Activated naive CD8-positive, alpha-beta T cell treated with anti-CD3 and anti-CD28 coated beads, Interleukin-2, amount 10 ng/mL, durations not matched to agents 7 days and 5 days (primary cell): ENCODE measurements at places on chromosomes 2 and 18.

GRCh38 chr2:196949116-196949515, 22.6 kb upstream of the PGAP1 start:
- peaks cover 6% of the 10 kb centered on the region for H3K36me3 ChIP-seq
- no peak overlapping the region for H3K4me3 ChIP-seq
- peaks cover 6% of the 10 kb centered on the region for H3K4me1 ChIP-seq

DNA sequence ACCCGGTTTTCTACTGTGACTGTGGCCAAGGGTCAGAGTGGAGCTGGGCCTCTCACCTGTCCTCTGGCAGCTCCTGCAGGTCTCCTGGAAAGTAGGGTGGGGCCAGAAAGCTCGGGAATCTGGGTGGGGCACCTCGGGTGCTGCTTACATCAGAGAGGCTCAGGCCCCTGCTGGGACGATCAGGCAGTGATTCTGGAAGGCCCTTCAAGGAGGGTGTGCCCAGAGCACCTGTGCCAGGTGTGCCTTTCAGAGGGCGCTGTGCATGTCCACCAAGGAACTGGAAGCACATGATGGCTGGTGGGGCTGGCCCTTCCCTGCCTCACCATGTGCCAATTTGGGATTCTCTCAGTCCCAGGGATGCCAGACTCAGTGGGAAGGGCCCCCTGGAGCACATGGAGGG, 44.0 kb downstream of the ATP6V1C2 start:
- H3K36me3 ChIP-seq: no peaks in the 10 kb centered on the region
- H3K27me3 ChIP-seq: no peaks in the 10 kb centered on the region
- H3K27ac ChIP-seq: no peak overlapping the region

DNA sequence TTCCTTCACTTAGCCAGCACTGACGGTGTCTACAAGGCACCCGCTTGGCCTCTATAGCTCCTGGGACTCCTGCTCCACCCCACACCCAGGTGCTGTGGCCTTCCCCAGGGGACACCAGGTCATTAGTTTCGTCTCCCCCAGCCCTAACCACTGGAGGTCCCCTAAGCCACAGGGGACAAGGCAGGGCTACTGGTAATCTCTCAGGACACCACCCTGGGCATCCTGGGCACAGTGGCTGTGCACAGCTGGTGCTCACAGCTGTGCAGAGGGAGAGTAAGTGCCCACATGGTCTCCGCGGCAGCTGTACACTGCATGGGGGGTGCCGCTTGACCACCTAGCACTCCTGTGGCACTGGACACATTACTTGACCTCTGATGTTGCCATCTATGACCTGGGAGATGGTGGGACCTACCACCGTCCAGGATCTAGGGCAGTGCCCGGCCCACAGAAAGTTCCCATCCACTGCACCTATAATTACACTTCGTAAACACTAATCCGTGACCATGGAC, 134.0 kb downstream of the HDAC4 start:
- peak overlapping the region; percentile 90 for H3K4me3 ChIP-seq
- peak overlapping the region; percentile 97 for H3K27ac ChIP-seq
- H3K27me3 ChIP-seq: no peaks in the 10 kb centered on the region
- H3K36me3 ChIP-seq: peaks cover 11% of the 10 kb centered on the region
- no peak for DNase-seq
- H3K4me1 ChIP-seq: peaks cover 57% of the 10 kb centered on the region

GRCh38 chr2:85954192-85954589, 65.4 kb upstream of the ST3GAL5 start:
- H3K27me3 ChIP-seq: no peaks in the 10 kb centered on the region
- no peak overlapping the region for H3K27ac ChIP-seq
- DNase-seq: no peak
- H3K4me1 ChIP-seq: peaks cover 16% of the 10 kb centered on the region
- H3K4me3 ChIP-seq: no peak overlapping the region
